ENCODE measurements at places on chromosomes 12 and 14.

DNA sequence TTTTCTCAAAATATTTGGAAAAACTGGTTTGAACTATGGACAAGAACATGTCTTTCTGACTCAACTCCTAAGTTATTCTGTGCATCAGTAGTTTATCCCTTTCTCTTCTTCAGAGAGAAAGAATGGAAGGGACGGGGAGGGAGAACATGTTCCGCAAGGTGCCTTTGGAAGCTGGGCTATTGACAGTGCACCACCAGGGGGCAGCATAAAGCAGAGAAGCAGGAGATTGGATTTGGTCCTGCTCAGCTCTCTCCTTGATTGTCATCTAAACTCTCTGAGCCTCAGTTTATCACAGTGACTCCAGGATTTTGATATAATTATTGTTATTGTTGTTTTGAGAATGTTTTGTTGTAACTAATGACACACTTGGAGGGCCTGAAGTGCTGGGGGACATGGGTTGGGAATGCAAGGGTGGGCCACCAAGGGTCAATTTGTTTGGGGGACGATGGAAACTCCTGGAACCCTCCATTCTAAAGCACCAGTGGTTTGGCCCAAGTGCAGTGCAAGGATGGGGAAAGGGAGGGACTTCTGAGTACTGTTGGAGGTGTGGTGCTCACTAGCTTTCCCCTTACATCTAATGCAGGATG, 45.3 kb upstream of the ANO6 start:
- DNase-seq: peak; percentile 40

DNA sequence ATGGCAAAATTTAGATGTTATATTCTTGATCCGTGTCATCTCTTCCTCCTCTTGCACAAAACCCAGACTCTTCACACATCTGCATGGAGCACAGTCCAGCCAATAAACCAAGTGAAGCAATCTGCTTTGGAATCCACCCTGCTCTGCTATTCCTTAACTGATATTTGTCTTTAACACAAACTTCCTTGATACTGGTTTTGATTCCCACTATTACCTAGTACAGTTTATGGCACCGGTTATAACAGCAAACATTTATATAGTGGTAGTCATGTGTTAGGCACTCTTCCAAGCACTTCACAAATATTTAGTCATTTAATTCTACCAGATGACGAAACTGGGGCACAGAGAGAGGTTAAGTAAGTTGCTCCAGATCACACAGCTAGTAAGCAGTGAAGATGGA, 12.5 kb downstream of the STYK1 start:
- no peak for DNase-seq

DNA sequence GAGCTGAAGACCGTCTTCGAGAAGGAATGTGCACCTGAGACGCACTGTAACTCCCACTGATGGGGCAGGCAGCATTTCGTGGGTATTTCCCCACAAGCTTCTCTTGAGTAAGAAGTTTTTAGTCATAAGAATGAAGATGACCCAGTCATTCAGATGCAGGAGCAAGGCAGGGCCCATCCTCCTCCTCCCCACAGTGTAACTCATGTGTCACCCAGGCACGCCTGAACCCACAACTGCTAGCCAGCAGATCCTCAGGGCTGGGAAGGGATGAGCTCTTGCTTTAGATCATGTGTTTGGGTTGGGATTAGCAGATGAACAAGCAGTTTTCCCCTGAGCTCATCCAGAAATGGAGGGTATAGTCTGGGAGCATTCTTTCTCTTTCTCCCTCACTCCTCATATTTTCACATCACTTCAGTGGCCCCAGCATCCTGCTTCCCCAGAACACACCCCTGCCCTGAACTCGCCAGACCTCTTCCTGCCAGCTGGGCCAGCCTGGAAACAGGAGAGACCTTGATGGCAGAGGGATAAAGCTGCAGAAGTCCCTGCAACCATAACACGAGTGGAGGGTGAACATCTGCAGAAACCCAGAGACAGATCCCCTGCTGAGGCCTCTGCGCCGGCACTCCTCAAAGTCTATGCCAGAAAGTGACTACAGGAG, 73.3 kb downstream of the B4GALNT3 start:
- no peak for DNase-seq

DNA sequence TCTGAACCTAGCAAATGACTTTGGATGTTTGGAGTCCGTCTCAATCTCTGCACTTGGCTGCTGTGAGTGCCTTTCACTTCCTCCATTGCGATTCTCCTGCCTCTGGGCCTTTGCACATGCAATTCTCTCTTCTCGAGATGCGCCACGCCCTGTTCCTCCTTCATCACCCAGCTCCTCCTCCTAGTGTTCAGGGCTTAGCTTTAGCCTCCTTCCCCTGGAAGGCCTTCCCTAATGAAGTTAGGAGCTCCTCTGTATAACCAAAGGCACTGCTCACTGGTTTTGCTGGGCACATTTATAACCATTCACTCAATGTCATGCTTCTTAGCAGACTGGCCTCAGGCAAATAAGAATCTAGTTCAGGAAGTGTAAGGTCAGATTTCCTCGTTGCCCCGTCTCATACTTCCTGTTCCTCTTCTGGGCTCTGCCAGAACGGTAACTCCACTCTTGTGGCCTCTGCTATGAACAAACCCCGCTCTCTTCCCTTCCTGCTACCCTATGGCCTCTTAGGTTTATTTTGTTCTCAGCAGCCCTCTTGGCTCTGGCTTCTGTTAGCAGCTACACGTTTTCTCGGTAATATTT, 171.4 kb downstream of the CRADD start:
- DNase-seq: no peak

DNA sequence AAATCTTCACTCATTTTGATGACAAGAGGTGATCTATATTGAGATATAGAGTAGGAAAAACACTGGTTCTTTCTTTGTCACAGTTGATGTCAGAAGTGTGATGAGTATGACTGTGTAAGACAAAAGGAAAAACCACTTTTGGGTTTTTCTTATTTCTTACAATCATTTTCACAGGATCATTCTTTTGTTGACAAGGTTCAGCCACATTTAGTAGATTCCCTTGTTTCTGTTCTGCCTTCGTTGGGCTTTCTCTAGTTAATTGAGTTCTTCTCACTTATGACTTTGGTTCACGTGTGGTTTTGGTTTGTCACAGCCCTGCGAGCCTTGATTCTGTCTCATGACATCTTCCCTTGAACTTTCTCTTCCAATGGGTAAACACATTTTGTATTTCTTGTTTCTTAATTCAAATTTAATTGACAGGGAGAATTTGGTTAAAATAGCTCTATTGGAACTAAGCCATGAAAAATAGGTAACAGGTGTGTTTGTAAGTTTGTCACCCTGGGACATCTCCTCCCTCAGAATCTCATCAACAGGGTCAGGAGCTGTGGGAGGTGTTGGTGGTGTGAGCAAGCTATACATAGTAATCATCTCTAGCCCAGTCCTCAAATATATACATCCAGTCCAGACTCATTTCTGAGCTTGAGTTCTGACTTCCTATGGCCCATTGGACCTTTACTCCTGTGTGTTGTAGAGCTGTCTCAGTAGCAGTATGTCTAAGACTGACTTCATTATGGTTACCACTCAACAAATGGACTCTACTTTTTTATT, 255.3 kb downstream of the BMP4 start:
- DNase-seq: no peak

GRCh38 chr12:40034712-40035111, 71.2 kb downstream of the SLC2A13 start:
- no peak for DNase-seq

- DNase-seq: no peak
These were observed 12.5 kb upstream of the FOXN3 start for GRCh38 chr14:89429199-89430181.

- no peak for DNase-seq
These were observed 43.4 kb upstream of the NR2C1 start for GRCh38 chr12:95116773-95117172.

- no peak for DNase-seq
These were observed 27.8 kb downstream of the COQ6 start for GRCh38 chr14:73977896-73978295.

DNA sequence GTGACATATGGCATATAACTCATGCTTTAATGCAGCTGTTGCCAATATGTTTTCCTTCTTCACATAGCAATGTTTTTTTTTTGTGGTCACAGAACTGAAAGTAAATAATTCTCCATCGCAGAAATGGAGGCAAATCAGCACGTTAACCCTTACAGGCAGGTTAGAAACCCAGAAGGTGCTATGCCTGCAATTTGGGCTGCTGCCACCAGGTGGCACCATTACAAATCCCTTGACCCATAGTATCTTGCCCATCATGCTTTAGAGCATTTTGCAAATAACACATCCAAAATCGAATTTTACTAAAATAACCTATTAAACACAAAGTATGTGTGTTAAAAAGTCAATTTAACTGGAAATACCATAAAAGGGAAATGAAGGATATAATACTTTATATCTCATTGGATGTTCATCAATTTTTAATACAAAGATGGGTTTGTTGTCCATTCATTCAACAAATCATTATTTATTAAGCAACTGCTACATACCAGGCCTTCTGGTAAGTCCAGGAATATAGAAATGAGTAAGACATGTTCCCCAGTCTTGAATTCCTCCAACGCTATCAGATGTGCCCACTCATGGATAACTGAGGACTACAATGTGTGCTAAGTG, 340.1 kb downstream of the GLT1D1 start:
- no peak for DNase-seq
